ENCODE measurements at places on chromosomes 7 and 10.

DNA sequence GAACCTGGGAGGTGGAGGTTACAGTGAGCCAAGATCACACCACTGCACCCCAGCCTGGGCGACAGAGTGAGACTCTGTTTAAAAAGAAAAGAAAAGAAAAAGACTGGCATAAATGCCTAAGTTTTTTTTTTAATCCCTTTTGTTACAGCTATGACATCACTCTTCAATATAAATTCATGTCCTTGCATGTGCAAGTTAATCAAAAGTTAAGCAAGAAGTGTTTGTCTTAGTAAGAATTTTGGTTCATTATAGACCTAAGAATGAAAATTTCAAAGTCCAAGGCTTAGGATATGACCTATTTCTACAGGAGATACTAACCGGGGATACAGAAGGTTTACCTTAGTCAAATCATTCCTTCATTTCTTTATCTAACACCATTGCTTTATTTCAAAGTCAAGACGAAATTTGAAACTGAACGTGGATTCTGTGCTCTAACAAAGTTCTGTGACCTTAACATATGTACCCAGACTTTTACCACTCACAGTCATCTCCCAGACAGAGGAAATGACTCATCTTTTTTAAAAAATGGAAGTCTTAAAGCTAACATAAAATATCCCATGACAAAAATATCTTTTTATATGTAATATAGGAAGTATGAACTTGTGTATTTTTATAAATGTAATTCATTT, 29.3 kb upstream of the ITGB8 start:
- no peak for DNase-seq

DNA sequence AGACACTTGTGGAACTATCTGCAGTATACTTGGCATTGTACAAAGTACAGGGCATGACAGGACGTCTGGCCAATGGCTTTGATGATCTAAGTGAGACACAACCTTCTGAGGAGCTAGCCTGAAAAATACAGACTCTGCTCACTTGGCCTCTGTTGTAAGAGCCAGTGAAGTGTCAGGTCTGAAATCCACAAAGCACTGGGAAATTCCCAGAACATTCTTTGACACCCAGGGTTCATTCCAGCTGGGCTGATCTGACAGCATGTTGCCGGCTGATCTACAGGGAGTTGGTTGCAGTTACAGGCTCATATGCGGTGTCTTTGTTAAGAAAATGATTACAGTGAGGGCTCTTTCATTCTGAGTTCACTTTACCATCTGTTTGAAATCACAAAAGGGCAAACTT, 354.6 kb downstream of the PHF14 start:
- no peak for DNase-seq

- DNase-seq: no peak
These were observed 72.8 kb downstream of the SHOC2 start for GRCh38 chr10:110992006-110992800.

DNA sequence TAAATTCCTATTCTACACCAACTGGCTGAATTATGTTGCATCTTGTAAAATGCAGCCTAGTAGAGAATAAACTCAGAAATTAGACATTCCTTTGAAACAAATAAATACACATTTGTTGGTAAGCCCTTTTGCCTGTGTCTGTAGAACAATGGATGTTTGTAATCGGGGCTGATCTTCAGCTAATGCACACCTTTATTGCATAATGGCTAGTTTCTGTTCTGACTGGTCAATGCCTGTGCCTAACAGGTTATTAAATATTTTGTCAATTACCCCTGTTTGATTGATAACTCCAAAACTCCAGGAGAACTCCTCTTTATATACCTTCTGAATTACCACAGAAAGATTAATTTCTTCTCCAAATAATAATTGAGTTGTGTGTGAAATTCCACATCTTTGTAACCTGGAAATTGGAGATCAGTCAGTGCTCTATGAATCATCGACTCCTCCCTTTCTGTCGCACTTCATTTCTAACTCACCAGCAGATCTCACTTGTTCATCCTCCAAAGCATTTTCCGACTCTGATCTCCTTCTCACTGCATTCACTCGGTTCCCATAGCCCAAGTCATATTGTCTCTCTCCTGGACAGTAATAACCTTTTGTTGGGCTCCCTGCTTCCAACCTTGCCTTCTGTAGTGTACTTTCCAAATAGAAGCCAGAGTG, 196.0 kb upstream of the FZD1 start:
- no peak for DNase-seq

DNA sequence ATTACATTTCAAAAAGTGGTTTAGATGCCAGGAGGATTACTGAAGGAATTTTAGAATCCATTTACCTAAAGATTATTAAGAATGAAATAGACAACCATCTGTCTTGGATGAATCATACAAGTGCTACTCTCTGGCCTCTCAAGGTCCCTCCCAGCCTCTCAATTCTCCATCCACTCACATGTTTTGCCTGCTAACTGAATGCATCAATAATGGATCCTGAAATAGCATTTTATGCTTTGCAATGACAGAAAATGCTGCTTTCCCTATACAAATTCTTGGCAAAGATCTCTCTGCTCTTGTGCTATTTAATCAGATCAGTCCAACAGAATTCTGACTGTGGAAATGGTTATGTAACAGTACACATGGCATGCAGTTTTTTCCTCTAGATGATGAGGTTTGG, 68.1 kb downstream of the HBP1 start:
- no peak for DNase-seq

- DNase-seq: no peak
These were observed 70.7 kb upstream of the C1QL3 start for GRCh38 chr10:16592378-16592777.

DNA sequence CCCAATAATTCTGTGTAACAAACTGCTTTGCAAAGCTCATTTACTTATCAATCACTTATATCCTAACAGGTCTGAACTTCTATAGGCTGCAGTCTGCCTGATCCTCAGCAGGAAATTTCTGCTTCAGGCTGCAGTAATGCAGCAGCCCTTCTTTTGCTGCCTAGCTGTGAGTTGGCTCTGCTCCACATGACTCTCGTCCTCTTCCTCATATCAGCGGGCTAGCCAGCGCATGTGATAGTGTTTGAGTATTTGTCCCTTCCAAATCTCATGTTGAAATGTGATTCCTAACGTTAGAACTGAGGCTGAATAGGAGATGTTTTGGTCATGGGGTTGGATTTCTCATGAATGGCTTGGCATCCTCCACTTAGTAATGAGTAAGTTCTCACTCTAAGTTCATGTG, 387.8 kb downstream of the SEMA3D start:
- DNase-seq: no peak

- no peak for DNase-seq
These were observed 178.2 kb upstream of the RHEB start for GRCh38 chr7:151697942-151698341.

DNA sequence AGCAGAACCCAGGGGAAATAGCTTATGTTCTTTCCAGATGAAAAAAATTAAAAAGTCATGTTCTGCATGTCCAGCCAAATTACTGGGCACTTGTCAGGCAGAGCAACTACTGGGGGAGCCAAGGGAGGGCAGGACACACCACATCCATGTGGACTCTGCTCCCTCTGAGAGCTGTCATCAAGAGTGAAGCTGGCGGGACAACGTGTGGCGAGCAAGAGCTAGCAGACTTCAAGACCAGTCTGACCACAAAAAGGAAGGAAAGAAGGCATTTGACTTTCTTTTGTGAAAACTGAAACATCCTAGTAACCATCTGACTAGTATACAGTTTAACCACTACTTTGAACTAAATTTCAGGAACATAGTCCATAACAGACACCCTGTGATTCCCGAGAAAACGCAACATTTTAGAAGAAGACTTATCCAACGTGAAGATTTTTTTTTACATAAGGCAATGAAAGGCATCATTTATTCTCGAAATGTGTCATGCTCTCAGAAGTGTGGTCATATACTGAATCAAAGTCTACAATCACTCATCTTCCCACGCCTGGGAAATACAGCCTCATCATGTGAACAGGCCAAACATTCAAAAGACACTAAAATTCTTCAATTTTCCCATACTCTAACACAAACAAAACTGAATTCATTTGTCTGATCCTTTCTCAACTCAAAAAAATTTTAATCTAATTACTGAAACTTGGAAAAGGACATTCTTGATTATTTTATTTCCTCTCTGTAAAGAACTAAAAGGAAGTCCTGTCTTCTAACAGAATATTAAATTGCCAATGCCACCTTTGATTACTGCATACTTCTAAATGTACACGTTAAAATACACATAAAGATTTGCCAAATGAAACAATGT, 15.5 kb downstream of the CYTH3 start:
- no peak for DNase-seq

- DNase-seq: no peak
These were observed 926.5 kb upstream of the GHITM start for GRCh38 chr10:83212632-83213334.

- DNase-seq: no peak
These were observed 285.9 kb upstream of the SMIM30 start for GRCh38 chr7:113404245-113404644.
